ENCODE measurements at places on chromosomes 3 and 15. TPM values are rescaled to one million over a fixed set of nuclear protein-coding genes. Genes with fewer than 3 reads are reported as not detected.

- no peak overlapping the region for H3K4me3 ChIP-seq
- H3K27ac ChIP-seq = no peak overlapping the region
- H3K4me1 ChIP-seq = no peaks in the 10 kb centered on the region
- H3K27me3 ChIP-seq = peaks cover 3% of the 10 kb centered on the region
- no peaks in the 10 kb centered on the region for H3K36me3 ChIP-seq
Measured at GRCh38 chr3:29333576-29333975, 52.7 kb downstream of the RBMS3 start.

RBPMS2 gene
- not detected for total RNA-seq

DNA sequence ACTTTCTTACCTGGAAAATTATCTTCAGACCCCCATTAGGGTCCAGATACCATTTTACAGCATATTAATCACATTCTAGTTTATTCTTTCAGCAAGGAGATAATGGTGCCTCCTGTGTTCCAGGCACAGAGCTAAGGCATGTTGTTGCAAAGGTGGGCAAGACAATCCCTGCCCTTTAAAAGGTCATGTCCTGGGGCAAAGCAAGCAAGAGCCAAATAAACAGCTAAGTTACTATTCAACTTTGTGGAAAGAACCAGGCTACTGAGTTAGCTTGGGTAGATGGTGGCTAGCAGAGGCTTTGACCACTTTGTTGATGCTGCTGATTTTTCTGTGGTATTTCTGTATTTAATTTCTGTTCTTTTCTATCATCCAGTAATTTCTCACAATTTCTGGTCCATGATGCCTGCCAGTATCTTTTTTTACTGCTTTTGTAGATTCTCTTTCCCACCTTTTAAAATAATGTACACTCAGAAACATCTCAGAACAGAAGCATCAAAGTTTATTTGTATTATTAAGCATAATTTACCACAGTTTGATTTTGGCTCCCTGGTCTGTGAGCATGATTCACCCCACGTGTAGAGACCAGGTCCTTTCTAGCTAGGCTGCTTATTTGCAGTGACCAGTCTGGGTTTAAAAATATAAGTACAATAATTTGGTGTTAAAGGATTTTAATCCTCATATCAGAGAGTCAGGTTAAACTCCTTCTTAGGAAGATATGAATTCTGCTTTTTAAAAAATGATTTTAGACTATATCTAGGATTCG, 71.5 kb downstream of the LRRC28 start:
- no peak overlapping the region for H3K4me3 ChIP-seq
- peak overlapping the region; percentile 39 for H3K27ac ChIP-seq
- H3K4me1 ChIP-seq = peaks cover 31% of the 10 kb centered on the region
- no peaks in the 10 kb centered on the region for H3K27me3 ChIP-seq
- no peaks in the 10 kb centered on the region for H3K36me3 ChIP-seq

DNA sequence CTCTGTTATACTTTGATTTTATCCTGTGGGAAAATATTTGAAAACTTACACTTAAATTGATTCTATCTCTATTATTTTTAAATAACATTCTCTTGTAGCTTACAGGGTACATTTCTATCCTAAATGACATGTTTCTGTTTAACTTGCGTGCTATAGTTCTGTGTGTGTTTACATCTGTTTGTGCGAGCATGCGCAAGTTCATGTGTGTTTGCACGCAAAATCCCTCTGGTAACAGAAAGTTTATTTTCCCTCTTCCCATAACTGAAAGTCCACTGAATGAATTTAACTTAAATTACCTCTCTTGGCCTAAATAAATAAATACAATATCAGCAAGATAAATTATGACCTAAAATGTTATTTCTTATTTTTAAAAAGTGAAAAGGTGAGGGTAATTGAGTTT, 117.3 kb upstream of the NEO1 start:
- no peak overlapping the region for H3K4me3 ChIP-seq
- no peaks in the 10 kb centered on the region for H3K36me3 ChIP-seq
- H3K27ac ChIP-seq = no peak overlapping the region
- peaks cover 23% of the 10 kb centered on the region for H3K27me3 ChIP-seq
- DNase-seq = no peak

DNA sequence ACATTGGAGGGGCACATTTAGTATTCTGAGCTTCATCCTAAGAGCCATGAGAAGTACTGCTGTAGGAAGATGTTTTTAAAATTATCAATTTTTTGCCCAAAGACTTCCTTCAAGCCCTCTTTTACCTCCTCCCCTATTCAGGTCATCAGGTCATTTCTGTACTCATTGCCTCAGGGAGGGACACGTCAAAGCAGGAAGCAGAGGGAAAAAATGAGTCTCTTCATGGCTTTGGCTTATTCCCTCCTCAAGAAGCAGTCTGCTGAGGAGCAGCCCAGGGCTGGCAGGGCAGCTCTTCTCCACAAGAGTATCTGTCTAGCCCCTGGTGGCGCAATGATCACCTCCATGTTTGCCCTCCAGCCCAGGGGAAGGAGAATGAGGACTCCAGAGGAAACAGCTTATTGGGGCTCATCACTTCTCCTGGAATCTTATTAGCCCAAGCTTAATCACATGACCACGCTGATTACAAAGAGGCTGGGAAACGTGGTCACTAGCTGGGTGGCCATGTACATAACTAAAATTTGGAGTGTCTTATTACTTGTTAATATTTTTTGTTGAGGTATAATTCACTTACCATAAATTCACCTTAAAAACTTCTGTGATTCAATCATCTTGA, 44.2 kb upstream of the GATA2 start:
- no peaks in the 10 kb centered on the region for H3K36me3 ChIP-seq
- no peak overlapping the region for H3K4me3 ChIP-seq
- no peaks in the 10 kb centered on the region for H3K4me1 ChIP-seq
- H3K27ac ChIP-seq = no peak overlapping the region
- no peak for DNase-seq

C3orf85 gene
- not detected for total RNA-seq

Measured in activated CD8-positive, alpha-beta T cell treated with anti-CD3 and anti-CD28 coated beads for 36 hours (primary cell).